ENCODE measurements at places on chromosomes 7 and 10.

GRCh38 chr10:26543567-26544306 lies 105.6 kb downstream of the APBB1IP start:
- DNase-seq, result no peak

DNA sequence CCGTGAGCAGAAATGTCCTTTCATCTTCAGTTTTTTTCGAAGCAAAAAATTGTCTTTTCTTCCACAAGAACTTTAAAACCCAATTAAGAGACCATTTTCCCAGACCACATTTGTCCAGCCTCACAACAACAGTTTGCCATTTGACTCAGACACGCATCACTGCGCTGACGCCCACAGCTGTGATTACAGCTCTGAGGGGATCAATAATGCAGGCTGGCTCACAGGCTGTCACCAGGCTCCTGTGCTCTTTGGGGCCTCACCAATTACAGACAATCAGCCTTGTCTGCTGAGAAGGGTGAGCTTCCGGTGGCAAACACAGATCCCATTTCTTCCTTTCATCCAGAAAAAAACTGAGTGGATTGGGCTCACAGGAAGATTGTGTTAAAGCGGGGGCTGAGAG lies 33.3 kb downstream of the DDC start:
- no peak for DNase-seq

- DNase-seq, result no peak
Measured at GRCh38 chr10:73591935-73592699, 975 bp upstream of the USP54 start.

GRCh38 chr7:47188136-47188535 lies 393.8 kb downstream of the TNS3 start:
- DNase-seq, result no peak

GRCh38 chr10:76399226-76399625 lies 967.8 kb downstream of the LRMDA start:
- DNase-seq, result no peak

DNA sequence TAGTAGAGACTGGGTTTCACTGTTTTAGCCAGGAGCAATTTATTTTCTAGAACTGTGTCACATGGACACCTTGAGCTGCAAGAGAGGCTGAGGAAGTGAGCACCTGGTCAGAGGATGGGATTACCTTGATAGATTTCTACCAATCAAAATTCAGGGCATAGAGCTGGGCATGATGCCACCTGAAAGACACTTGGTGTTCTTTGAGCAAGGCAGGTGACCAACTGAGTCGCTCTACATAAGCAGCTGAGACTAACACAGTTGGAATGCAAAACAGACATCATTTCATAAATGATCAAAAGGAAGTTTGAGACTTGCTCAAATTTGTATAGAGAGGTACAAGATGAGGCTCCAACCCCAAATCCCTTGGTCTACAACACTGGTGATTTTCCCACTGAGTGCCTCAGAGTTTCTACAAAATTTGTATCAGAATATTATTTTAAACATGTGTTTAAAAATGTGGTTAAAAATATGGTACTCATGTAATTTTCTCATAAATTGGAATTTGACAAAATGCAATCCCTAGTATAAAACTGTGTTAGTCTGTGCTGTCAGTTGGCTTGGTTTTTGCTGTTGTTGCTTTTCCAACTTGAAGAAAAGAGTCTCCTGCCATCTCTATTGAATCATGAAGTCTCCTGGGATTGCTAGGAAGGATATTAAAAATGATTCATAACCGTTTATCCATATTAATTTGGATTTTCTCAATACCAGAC lies 156.4 kb upstream of the MDFIC start:
- no peak for DNase-seq

All from AG04449 (cell line).